ENCODE measurements at places on chromosomes 7 and 10.

DNA sequence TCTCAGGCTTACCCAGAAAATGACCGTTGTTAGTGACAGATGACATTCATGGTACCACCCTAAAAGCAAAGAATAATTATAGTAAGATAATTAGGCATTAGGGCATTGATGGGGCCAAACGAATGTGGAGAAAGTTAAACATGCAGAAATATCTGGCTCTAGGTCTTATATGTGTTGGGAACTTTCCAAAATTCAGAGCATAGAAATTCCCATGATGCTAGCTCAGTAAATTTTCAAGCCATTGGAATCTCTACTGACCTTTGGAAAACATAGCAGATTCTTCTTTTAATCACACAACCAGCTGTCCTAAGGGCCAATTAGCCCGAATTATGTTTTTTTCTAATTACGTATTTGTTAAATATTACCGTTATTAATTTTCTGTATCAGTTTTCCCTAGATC, 136.1 kb downstream of the CREB5 start:
- DNase-seq = no peak

GRCh38 chr7:115230882-115231571, 309.1 kb downstream of the MDFIC start:
- no peak for DNase-seq

GRCh38 chr10:80203835-80204676, 1.3 kb downstream of the ANXA11 start:
- DNase-seq = peak; percentile 45

DNA sequence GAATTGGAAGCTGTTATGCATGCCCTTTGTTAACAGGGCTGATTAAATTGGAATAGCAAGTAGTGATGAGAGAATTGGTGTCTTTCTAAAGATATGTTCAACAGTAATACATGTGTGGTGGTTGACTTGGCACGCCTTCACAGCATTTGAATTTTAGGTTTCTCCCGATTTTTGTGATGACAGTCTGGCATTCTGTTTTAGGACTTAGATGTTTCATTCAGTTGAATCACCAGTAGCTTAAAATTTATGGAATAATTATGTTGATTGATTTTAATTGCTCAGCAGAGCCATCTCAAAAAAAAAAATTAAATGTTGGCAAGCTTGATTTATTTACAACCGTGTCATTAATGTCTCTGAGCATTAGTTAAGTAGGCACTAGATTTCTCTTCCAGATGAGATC, 219.7 kb downstream of the CSTF2T start:
- no peak for DNase-seq

- no peak for DNase-seq
Observed at GRCh38 chr7:104772405-104773345, 241.3 kb upstream of the KMT2E start.

GRCh38 chr10:88293651-88294230, 289.4 kb downstream of the RNLS start:
- DNase-seq = no peak

DNA sequence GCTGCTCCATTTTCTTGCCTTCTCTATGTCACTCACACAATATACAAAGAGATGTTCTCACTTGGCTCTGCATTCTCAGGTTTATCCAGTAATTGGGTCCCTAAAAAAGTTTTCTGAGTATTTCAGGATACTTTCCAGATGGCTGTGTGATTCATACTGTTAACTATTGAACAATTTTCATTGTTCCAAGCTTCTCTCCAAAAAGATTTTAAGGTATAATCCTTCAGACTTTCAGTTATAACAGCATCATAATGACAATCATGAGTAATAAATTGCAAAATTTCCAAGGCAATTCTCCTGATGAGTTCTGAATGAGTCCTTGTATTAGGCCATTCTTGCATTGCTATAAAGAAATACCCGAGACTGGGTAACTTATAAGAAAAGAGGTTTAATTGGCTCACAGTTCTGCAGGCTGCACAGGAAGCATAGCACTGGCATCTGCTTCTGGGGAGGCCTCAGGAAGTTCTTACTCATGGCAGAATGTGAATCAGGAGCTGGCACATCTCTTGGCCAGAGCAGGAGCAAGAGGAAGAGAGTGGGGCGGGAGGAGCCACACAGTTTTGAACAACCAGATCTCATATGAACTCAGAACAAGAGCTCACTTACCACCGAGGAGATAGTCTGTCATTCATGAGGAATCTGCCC, 148.1 kb downstream of the SLC16A9 start:
- no peak for DNase-seq

DNA sequence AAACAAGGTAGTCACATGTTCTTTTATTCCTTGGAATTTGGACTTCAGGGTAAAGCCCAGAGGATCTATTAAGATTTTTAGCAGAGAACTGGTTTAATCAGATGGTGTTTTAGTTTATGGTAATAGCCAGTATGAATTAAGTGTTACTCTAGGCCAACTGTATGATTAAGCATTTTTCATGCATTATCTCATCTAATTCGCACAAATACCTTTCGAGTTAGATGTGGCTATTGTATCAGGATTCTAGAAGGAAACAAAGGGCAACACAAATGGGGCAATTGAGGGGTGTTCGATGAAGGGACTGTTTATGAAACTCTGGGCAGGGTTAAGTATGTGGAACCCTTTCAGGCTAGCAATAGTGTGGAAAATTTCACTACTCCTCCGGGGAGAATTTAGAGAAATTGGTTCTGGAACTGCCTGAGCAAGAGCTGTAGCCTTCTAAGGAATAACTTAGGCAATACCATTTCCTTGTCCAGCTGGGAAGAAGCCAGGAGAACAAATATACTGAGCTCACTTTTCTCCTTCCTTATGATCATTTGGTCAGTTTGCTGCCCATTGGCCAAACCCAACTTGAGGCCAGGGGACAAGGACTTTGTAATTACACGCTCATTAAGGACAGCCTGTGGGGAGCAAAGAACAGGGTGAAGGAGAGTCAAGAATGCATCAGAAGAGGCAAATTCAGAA, 319.0 kb upstream of the FZD1 start:
- DNase-seq = no peak

All from activated CD4-positive, alpha-beta memory T cell treated with anti-CD3 and anti-CD28 coated beads for 36 hours (primary cell).